ENCODE measurements at places on chromosomes 2 and 18. TPM values are rescaled to one million over a fixed set of nuclear protein-coding genes. Genes with fewer than 3 reads are reported as not detected.

C2orf15 gene
- total RNA-seq, result 1.0 TPM

C2orf92 gene
- 0.66 TPM for total RNA-seq

CTNNA2 gene
- total RNA-seq, result 0.23 TPM

GPBAR1 gene
- 0.31 TPM for total RNA-seq

LIMS3 gene
- not detected for total RNA-seq

SCG2 gene
- 0.98 TPM for total RNA-seq

HOXD11 gene
- 5.8 TPM for total RNA-seq

ESPNL gene
- 0.15 TPM for total RNA-seq

SRD5A2 gene
- 0.03 TPM for total RNA-seq

ARID5A gene
- total RNA-seq, result 5.3 TPM

CRYGD gene
- total RNA-seq, result not detected

PRKAG3 gene
- total RNA-seq, result not detected

BOLL gene
- total RNA-seq, result not detected

LINC00305 gene
- total RNA-seq, result not detected

KANSL1L gene
- total RNA-seq, result 0.62 TPM

VAMP5 gene
- not detected for total RNA-seq

HRH4 gene
- total RNA-seq, result not detected

COL3A1 gene
- total RNA-seq, result 0.09 TPM

MAP3K19 gene
- not detected for total RNA-seq

SLC1A4 gene
- 10.3 TPM for total RNA-seq

RAX gene
- not detected for total RNA-seq

All from A549 treated with Mapracorat at 1 μM for 4 hours (cell line).